C1 segment of cervical spinal cord (tissue), 14 donors: ENCODE measurements at places on chromosomes 1 and 21.

GRCh38 chr1:110003747-110004428, 19.3 kb downstream of the AHCYL1 start:
- DNase-seq = no peak

- DNase-seq = peak; percentile 74
Observed at GRCh38 chr1:150979092-150980056, 2.7 kb upstream of the ANXA9 start.

- DNase-seq = no peak
Observed at GRCh38 chr1:27368869-27369582, 2.3 kb upstream of the MAP3K6 start.

- DNase-seq = peak; percentile 23
Observed at GRCh38 chr1:45348966-45349677, 8.9 kb upstream of the MUTYH start.

- no peak for DNase-seq
Observed at GRCh38 chr1:223022641-223023473, 120.2 kb downstream of the TLR5 start.

DNA sequence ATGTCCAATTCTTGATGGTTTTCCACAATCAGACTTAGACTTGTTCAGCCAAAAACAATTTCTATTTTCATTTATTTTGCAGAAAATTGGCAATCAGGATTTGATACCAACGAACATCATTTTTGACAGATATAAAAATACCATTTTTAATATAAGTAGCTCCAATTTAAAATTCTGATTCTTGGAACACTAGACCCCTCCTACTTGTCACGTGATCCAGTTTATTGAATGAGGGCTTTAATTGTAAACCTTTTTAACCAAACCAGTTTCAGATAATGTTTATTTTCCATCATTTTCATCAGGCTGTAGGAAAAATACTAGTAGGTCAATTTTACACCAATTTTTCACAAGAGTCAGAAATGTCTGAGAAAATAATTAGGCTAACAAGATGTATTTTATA, 607.2 kb upstream of the RGS18 start:
- DNase-seq = no peak

GRCh38 chr1:8347635-8348034, 29.7 kb downstream of the SLC45A1 start:
- no peak for DNase-seq
